ENCODE measurements at places on chromosomes 1 and 21.
A peak's percentile ranks its signal among the peaks of the same experiment; 100 is the strongest.

GRCh38 chr1:194717941-194718340 lies 1531.5 kb upstream of the B3GALT2 start:
- DNase-seq: no peak

- no peak for DNase-seq
Observed at GRCh38 chr1:6612641-6613360, 730 bp upstream of the PHF13 start.

DNA sequence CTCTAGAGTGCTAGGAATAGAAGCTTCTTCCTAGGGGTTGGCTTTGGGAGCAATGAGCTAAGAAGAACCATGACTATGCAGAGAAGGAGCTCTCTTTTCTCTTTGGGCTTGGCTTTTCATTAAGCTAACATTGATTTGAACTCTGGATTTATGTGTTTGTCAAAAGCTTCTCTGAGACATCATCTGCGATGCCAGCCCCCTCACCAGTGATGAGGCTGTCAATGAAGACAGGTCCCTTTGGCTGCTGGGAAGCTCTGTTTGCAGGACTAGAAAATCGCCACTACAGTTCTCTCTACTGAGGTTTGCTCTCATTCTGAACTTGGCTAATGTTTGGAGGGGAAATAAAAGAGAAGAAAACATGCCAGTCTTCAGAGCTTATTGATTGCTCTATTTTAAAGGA lies 185.0 kb downstream of the PCP4 start:
- DNase-seq: no peak

DNA sequence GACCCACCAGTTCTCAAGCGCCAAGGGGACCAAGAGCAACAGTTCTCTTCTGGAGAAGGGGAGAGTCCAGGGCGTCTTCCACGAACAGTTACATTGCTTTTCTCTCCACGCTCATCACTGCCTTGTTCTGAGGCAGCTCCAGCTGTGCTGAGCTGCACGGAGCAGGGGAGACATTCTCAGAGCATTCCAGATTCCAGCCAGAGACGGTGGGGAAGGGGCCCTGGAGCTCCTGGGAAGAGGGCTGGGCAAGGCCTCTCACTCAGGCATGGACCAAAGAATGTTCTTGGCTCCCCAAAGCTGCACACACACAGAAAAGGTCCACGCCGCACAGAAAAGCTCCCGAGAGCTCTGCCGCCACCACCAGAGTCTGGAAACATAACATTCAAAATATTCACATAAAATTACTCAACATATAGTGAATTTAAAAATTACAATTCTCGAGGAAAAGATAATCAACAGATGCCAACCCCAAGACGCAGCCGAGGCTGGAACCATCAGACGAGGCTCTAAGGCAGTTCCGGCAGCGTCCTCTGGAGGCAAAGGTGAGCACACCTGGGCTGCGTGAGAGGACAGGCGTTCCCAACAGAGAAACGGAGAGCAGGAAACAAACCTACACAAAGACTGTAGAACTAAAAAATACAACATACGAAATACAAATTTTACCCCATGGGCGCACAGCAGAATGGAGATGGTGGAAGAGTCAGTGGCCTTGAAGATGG lies 40.5 kb downstream of the UBE2G2 start:
- DNase-seq: no peak

- no peak for DNase-seq
Observed at GRCh38 chr1:61344696-61345095, 262.3 kb downstream of the NFIA start.

DNA sequence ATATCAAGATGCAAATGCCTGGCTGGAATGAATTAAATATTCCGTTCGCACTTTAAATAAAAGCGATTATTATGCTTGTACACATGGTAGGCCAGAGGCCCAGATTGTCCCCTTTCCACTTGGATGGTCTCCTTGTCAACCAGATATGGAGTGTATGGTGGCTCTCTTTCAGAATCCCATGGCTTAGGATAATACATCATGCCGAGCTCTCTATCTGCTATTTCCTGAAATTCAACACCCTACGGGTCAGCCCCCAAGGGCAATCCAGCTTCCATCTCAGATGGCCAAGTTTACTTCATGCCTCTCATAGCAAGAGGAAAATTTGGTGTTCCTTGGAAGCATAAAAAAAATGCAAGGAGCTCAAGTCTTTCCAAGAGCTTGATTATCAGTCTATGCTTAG lies 25.4 kb upstream of the FMO1 start:
- DNase-seq: no peak

GRCh38 chr1:55531644-55532043 lies 316.5 kb upstream of the USP24 start:
- no peak for DNase-seq

GRCh38 chr1:108050911-108051629 lies 86.1 kb upstream of the VAV3 start:
- no peak for DNase-seq

- DNase-seq: no peak
Observed at GRCh38 chr1:150995896-150996295, 10.8 kb downstream of the MINDY1 start.

- DNase-seq: no peak
Observed at GRCh38 chr1:202376247-202376646, 27.7 kb downstream of the PPP1R12B start.

- DNase-seq: no peak
Observed at GRCh38 chr1:100834777-100835660, 59.6 kb downstream of the EXTL2 start.

DNA sequence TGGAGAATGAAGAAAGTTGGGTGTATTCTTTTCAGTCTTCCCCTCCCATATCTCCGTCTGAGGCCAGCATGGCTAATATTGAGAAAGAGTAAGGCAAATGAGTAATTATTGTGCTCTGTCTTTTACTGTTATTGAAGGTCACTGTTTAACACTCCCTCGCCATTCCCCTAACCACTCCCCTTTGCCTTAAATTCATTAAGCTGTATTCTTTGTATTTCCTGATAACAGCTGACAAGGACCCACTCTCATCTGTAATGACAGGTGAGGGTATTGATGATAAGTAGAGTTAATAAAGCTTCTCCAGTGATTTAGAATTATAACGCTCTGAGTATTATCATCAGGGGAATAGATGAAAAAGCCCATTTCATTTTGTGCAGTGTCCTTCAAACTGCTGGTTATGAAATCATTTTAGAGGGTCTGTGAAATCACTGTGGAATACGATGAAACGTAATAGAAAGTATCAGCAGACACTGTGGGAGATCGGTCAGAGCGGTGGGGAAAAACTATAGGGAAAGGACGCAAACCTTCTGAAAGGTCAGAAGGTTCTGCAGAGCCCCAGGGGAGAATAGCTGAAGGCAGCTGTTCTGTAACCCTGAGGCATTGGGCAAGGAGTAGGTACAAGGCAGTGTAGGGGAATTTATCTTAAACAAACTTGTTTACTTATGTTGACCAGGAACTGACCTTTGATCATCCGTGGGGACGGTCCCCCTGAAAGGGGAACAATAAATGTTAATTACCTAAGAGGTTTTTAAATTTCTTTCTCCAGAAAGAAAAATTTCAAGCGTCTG lies 46.3 kb upstream of the CACYBP start:
- no peak for DNase-seq

GRCh38 chr1:116374353-116375147 lies 1.5 kb downstream of the ATP1A1 start:
- DNase-seq: no peak

DNA sequence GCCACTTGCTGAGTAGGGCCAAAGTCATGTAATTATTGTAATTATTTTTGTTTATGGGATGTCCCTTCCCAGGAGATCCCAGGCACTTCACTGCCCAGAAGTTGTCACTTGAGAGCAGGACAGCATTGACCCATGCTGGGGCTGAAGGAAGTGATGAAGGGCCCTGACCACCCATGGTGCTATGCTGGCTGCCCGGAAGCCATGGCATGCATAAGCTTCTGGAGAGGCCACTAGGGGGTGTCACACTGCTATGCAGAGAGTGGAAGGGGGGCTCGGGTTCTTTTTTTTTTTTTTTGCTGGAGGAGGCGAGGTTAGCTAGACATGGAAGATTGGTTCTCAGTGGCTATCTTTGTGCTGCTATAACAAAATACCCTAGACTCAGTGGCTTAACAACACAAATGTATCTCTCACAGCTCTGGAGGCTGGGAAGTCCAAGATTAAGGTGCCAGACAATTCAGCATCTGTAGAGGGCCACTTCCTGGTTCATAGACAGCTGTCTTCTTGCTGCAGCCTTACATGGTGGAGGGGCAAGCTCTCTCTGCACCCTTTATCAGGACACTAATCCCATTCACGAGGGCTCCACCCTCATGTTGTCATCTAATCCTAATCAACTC lies 84.9 kb downstream of the CNIH3 start:
- no peak for DNase-seq

- no peak for DNase-seq
Observed at GRCh38 chr1:96520579-96520947, 201.0 kb upstream of the PTBP2 start.

DNA sequence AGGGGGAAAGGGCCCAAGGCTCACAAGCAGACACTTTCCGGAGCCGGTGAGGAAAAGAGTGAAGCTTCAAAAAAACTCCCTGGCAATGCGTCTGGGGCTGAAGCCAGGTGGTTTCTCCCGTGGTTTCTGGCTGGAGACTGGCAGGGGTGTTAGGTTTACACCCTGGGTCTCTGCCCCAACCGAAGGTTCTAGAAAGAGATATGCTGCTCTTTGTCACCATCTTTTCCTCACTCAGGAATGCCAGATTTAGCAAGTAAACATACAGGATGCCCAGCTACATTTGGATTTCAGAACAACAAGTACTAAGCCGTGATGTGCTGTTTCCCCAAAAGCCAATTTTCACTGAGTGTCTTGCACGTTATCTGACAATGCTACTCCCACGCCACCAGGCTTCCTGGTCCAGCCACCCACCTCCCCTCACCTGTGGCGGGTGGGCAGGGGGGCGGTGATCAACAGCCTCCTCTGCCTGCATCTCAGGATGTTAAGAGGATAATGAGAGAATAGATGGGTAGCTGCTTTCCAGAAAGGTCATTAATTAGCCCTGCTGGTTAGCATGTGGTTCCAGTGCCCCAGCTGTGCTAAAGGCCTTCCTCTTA lies 69.6 kb upstream of the OLIG2 start:
- DNase-seq: no peak

GRCh38 chr1:236394879-236395229 lies 768 bp downstream of the EDARADD start:
- DNase-seq: no peak

DNA sequence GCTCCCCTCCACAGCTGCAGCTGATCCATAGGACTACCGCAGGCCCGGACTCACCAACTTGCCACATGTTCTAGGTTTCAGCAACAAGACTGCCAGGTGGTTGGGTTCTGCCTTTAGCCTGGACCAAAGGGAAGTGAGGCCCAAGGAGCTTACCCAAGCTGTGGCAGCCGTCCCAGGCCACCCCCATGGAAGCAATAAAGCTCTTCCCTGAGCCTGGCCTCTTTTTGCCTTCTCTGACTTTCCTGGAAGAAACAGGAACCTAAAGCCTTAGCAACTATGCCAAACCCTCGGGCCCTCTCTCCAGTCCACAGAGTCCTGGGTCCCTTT lies 2.7 kb upstream of the ARTN start:
- DNase-seq: no peak

DNA sequence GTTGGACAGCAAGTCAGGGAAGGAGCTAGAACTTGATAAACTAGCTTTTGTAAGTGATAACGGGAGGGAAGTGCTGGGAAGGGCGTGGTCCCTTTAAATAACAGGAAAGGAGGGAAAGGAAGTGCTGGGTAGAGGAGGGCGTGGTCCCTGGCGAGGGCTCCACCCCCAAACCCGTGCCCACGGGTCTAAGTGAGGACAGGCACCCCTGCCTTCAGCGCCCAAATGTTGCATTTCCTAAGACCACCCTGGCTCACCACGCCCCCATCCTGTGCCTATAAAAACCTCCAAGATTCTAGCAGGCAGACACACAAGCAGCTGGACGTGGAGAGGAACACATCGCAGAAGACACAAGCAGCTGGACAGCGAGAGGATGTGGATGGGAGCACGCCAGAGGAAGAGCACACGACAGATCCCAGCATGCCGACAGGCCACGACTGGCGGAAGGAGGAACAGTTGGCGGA lies 58.5 kb downstream of the PALMD start:
- DNase-seq: no peak

- DNase-seq: no peak
Observed at GRCh38 chr1:168301664-168302320, 21.1 kb downstream of the TBX19 start.

DNA sequence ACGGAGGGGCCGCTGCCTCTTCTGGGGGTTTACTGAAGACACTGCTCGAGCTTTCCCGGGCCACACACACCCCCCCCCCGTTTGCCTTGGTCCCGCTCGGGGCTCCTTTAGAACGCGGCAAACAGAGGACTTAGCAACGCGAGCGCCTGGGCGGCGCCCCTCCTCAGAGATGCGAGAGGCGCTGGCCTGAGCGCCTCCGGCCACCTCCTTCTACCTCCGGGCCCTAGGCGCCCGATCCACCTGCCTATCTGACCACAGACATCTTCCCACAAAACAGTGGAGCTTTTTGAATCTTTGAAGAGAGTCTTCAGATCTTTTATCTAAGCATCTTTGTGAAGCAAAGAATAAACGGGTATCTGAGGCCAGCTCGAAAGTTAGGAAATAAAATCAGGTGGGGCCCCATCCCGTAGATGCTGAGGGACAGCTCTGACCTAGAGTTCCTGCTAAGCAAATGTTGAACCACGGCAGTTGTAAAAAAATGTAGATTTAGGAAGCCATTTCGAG lies 436 bp upstream of the TTLL7 start:
- peak; percentile 7 for DNase-seq

- DNase-seq: no peak
Observed at GRCh38 chr1:231869364-231869763, 242.8 kb downstream of the DISC1 start.

- DNase-seq: no peak
Observed at GRCh38 chr1:206466840-206467649, 3.2 kb upstream of the IKBKE start.

DNA sequence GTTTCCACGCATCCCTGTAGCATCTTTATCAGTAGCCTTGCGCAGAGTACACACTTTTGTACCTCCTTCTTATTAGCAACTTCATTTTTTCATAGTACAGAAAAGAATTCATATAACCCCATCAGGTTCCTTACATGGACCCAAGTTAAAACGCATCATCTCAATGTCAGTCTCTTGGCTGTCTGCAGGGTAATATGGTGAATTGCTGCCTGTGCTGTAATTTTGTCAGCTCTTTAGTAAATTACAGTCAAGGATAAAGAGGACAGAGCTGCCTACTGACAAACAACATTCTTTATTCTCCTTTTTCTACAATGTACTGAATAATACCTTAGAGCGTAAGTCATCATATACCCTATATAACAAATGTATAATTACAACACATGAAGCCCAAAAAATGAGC lies 222.5 kb downstream of the MRPL39 start:
- DNase-seq: no peak

GRCh38 chr1:54296666-54297065 lies 96.7 kb downstream of the MRPL37 start:
- no peak for DNase-seq

DNA sequence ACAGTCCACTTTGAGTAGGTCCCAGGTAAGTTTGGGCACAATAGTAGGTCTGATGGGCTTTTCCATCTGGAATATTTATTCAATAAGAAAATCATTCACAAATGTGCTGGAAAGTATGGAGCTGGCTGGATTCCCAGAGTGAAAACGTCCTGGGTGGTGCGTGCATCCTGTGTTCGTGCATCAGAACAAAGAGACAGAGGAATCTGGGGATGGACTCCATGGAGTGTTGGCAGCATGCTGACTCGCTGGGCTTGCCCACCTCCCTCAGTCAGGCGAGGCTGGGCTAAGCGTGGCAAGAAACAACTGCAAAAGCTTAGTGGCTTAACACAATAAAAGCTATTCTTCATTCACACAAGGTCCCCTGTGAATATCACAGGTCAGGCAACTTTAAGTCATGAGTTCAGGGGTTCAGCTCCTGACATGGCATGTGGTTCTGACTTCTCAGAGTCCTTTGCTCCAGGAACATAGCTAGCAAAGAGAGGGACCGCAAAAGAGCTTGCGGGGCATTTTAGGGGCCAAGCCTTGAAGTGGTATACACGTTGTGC lies 151.6 kb upstream of the ZNF644 start:
- no peak for DNase-seq

Measured in activated T-helper 1 cell treated with anti-CD3 and anti-CD28 coated beads, Interleukin-2, amount 50 U/mL, for 16 hours (primary cell).